Ureter (tissue), 1 donor: ENCODE measurements at places on chromosomes 1 and 21.

- no peak for DNase-seq
Measured at GRCh38 chr1:192521734-192522133, 53.8 kb upstream of the RGS1 start.

DNA sequence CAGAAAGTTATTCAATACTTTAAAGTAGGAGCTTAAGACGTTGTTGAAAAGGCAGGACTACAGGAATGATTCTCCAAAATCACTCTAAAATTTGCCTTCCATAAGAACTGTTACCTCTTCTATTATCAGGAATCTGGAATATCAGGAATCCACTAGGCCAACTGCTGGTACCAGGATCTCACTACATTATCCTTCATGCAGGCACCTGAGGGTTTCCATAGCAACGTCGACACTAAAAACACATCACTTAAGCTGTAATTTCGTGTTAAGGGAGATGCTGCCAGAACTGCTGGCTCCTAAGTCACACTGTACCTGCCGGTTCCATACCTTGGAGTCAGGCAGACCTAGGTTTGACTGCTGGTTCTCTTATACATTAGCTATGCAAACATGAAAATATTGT lies 139.7 kb upstream of the C1orf87 start:
- DNase-seq: no peak

- DNase-seq: no peak
Measured at GRCh38 chr1:37257646-37258045, 216.7 kb upstream of the ZC3H12A start.

- DNase-seq: peak; percentile 54
Measured at GRCh38 chr1:179809506-179810366, 66.6 kb downstream of the FAM163A start.

DNA sequence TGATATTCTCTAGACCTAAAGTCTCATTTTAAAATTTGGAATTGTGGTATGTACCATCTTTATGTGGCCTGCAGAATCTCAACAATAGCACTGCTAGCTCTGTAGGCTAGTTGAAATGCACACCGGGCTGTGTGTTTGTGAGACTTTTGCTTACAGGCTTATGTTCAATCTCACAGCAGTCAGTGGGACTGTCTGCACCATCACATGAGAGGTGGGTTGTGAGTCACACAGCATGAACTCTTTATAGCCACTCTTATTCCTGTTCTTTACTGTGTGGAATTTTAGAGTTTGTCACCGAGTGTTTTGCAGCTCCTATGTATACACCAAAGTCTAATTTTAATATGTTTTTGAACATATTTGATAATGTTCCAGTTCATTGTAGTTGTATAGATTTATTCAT lies 74.6 kb downstream of the RASAL2 start:
- DNase-seq: no peak

GRCh38 chr1:186404454-186405051 lies 28.9 kb downstream of the ODR4 start:
- DNase-seq: no peak

DNA sequence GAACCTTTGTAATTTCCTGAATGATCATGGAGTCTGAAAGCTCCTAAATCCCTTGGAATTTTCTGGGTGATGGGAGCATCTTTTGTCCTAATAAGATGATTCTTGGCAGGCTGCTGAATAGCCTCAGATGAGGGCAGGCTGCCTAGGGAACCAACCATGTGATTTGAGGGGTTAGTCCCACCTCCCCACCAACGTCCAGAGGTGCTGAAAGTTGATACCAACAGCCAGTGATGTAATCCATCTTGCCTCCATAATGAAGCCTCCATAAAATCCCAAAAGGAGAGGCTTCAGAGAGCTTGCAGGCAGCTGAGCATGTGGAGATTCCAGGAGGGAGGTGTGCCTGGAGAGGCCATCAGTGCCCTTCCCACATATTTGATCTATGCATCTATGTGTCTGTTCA lies 43.7 kb downstream of the GTF2B start:
- DNase-seq: no peak

DNA sequence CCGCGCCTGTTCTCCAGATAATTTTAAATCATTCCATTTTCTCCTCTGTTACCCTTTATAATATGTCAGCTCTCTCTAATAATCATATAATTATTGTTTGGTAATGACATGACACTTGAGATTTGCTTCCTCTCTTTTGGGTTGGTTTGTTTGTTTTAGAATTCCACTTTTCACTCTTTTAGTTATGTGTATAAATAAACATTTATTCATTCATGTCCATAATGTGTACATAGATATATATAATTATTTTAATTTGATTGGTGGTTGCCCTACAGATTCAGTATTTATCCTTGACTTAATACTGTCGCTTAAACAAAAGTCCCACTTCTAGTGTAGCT lies 93.4 kb upstream of the FMN2 start:
- DNase-seq: no peak

GRCh38 chr1:46487818-46488218 lies 1.8 kb upstream of the DMBX1 start:
- DNase-seq: no peak

- no peak for DNase-seq
Measured at GRCh38 chr1:231665101-231665500, 38.5 kb downstream of the DISC1 start.

- DNase-seq: no peak
Measured at GRCh38 chr21:42051788-42052187, 19.3 kb upstream of the UMODL1 start.

DNA sequence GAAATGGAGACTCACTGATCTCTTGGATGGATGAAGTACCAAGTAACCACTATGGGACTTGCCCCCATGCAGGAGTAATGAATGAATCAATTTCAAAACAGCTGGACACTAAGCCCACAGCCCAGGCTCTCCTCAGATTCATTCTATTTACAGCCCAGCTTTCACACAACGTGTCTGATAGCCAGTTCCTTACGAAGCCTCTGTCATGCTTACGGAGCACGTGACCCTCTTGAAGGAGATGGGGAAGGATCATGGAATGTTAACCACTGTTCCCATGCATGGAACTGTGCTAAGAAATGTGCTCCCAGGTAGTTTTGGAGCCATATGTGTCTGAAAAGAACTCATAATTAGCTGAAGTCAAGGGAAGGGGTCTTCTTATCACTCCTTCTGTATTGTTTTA lies 124.1 kb downstream of the KIF26B start:
- no peak for DNase-seq

DNA sequence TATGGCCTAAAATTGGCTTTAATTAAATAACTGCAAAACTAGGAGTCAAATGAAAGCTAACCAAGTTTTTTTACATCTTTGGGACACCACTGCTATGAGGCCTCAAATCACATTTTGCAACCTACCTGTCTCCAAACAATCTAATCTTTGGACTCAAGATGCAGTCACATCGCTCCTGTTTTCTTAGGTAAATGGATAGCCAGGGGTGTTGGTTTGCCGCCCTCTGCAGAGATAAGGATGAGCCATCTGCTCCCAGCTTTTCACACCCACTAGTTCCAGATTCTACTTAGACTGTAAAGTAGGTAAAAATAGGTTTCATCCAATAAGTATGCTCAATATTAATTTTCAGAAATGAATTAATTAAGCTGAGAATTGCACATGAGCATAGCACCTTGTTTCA lies 456.5 kb downstream of the KIF26B start:
- no peak for DNase-seq

GRCh38 chr1:176542352-176542751 lies 79.4 kb downstream of the PAPPA2 start:
- no peak for DNase-seq

GRCh38 chr1:62436039-62436465 lies 797 bp upstream of the USP1 start:
- no peak for DNase-seq

- no peak for DNase-seq
Measured at GRCh38 chr1:232630894-232631195, 912 bp upstream of the SIPA1L2 start.

GRCh38 chr1:197303463-197303862 lies 35.4 kb downstream of the CRB1 start:
- DNase-seq: no peak

- peak; percentile 47 for DNase-seq
Measured at GRCh38 chr21:28704746-28705145, 287.9 kb downstream of the LTN1 start.

GRCh38 chr1:156584813-156585212 lies 5.3 kb downstream of the TTC24 start:
- no peak for DNase-seq

- DNase-seq: no peak
Measured at GRCh38 chr1:155643230-155643629, 33.2 kb downstream of the MSTO1 start.

- no peak for DNase-seq
Measured at GRCh38 chr21:29155933-29156260, 25.5 kb downstream of the MAP3K7CL start.

DNA sequence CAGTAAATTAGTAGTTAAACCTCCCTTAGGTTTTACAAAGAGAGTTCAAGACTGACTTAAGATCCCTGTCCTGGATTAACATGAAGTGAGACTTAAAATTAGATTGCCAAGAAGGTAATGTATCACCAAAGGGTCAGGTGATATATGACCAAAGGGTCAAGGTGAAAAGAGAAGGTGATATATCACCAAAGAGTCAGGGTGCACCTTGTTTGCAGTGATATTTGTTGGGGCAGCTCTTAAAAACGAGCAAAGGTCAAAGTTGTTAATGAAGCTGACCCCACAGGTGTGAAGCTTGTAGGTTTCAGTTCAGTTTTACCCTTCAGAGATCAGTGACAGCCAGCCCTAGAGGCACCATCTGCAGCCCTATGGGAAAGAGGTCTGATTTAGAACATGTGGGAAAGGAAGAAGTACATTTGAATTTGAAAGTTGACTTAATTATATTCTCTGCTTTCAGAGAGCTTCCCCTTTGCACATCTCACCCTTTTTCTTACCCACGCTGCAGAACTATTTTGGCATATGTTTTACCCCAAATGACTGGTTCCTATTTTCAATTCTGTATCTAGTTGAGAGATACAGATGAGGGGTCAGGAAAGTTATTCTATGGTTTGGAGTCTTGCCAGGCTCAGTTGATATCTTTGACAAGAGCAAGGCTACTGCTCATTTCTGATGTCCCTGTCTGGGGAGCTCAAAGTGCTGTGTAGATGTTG lies 170.8 kb downstream of the S1PR1 start:
- DNase-seq: no peak

GRCh38 chr1:108505763-108506070 lies 54.2 kb upstream of the EEIG2 start:
- DNase-seq: no peak

DNA sequence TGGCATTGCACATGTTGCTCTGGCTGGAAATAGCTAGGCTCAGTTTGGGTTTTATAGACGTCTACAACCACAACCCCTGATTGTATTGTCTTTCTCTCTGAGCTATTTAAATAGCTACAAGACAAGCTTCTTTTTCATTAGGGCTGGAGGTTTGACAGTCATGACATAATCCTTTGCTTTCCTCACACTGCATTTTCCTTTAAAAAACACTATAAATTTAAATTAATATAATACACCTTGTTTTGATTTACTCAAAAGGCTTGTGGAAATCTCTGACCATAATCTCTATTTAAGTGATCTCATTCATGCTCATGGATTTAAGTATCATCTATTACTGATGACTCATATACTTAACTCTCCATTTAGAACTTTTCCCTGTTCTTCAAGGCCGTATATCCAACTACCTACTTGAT lies 50.4 kb upstream of the PTGFR start:
- DNase-seq: no peak

- no peak for DNase-seq
Measured at GRCh38 chr1:62304975-62305374, 14.3 kb downstream of the KANK4 start.

DNA sequence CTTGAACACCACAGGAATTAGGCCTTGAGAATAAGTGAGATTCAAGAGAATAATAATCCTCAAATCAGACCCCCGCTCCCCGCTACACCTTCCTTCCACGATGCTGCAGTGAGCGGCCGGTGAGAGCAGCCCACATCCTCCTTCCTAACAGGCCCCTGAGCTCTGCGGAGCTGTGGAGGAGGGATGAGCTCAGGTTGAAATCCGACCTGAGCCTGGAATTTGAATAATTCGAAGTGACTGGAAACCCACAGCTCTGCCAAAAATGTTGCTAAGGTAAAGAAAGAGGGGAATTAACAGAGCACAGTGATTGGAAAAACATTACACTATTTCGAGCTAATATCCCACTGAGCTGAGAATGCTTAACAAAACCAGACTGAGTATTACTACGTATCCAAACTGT lies 90.0 kb downstream of the URB2 start:
- DNase-seq: no peak

GRCh38 chr21:35637431-35637830 lies 422.9 kb downstream of the SETD4 start:
- no peak for DNase-seq

- DNase-seq: peak; percentile 64
Measured at GRCh38 chr1:63698001-63698838, 75.6 kb upstream of the ROR1 start.

DNA sequence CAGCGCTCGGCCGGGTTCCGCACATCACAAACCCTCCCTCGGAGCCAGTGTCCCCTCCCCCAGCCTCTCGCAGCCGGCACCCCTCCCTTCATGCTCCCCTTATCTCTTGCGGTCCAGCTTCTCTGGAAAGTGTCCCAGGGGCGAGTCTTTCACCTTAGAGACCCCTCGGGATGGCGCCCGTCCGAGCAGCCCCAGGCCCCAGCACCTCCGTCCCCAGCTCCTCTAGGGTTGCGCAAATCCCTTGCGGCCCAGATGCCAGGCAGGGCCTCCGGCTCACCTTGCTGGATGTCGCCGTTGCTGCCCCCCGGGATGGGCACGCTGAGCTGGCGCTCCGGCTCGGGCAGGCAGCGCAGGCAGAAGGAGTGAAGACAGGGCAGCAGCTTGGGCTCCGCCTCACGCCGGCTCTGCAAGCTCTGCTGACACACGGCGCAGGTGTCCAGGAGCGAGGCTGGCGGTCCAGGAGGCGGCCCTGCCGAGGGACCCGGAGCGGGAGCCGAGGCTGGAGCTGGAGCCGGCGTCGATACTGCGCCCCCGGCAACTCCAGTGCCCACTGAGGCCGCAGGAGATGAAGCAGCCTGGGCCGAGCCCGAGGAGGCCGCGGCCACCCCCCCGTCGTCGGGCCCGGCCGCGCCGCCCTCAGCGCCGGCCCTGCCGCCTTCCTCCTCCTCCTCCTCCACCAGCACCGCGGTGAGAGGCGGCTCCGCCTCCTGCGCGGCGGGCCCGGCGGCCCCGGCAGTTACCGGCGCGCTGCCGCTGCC lies 550 bp downstream of the TRIM33 start:
- DNase-seq: peak; percentile 54

DNA sequence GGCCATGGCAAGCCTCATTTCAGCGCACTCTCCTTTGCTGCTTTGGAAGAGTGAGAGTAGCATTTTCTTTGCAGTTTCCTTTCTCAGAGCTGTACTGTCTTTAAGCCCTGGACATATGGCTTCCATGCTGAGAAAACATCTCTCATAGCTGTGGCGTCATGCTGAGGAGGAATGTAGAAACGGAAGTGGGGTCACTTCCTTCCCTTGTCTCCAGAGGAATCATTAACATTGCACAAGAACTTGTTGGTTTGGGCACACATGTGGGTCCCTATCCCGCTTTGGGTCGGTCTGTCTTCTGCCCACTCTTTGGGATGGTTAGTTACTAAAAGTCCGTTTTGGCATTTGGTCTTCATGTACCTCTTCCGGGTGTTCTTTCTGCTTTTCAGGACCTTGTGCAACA lies 5.6 kb downstream of the MFN2 start:
- no peak for DNase-seq
